ENCODE measurements at places on chromosomes 7 and 10. TPM values are rescaled to one million over a fixed set of nuclear protein-coding genes. Genes with fewer than 3 reads are reported as not detected.

Gene MINDY4
- total RNA-seq, result 6.2 TPM

Gene OR2A5
- total RNA-seq, result not detected

Gene MRC1
- 0.19 TPM for total RNA-seq

Gene ZPBP
- not detected for total RNA-seq

Gene NCF1
- not detected for total RNA-seq
